GM23248 (cell line): ENCODE measurements at places on chromosomes 4 and X. TPM values are rescaled to one million over a fixed set of nuclear protein-coding genes. Genes with fewer than 3 reads are reported as not detected.
A peak's percentile ranks its signal among the peaks of the same experiment; 100 is the strongest.

DNA sequence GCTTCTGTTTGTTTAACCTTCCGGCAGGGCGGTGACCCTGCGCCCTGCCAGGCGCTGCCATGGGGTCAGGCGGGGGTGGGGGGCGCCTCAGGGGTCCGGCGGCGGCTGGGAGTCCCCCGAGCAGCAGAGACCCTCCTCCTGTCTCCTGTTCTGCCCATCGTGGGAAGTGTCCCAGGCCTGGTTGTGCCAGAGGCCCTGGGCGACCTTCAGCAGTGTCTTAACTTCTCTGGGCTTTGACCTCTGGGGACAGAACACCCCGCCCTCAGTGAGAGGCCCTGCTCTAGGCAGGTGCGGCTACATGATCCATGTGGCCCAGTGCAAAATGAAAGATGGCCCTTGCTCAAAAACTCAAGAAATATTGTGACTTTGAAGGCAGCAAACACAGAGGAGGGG is 22.8 kb upstream of the HMX1 start:
- no peak for DNase-seq

- DNase-seq = no peak
Measured at GRCh38 chrX:17769701-17770269, 32.5 kb downstream of the SCML1 start.

DNA sequence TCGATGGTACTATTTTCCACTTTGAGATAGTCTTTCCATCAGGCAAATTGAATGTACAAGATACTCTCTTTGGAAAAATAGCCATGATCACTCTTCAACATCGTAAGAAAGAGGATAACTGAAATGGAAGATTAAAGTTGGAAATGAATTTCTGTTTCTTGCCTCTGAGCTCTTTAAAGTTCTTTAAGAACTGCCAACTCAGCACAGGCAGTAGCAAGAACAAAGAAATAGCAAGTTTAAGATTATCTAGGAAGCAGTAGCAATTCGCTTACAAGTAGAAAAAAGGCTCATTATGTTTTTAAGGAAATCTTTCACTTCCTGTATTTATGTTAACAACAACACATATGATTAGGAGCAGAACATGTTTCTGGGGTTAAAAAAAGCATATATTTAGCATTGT is 127.6 kb downstream of the CDS1 start:
- no peak for DNase-seq

DNA sequence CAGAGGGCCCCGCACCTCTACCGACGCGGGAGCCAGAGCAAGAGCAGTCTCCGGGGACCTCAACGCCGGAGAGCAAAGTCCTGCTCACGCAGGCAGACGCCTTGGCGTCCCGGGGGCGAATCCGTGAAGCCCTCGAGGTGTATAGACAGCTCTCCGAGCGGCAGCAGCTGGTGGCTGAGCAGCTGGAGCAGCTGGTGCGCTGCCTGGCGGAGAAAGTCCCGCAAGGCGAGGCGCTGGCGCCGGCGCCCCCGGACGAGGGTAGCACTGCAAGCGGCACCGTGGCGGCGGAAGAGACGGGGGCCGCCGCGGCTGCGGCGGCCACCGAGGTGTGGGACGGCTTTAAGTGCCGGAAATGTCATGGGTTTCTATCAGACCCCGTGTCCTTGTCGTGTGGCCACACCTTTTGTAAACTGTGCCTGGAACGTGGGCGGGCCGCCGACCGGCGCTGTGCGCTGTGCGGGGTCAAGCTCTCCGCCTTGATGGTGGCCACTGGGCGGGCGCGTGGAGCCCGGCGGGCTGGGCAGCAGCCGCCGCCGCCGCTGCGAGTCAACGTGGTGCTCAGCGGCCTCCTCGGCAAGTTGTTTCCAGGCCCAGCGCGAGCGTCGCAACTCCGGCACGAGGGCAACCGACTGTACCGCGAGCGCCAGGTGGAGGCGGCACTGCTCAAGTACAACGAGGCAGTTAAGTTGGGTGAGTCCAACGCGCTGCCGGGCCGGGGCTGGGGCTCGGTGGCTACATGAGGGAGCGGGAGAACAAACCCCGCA is 672 bp downstream of the LONRF3 start:
- DNase-seq = peak; percentile 53

GRCh38 chr4:181528570-181529184 is 714.5 kb upstream of the TENM3 start:
- peak; percentile 71 for DNase-seq

GRCh38 chr4:171101845-171102244 is 711.4 kb upstream of the GALNTL6 start:
- no peak for DNase-seq

- peak; percentile 62 for DNase-seq
Measured at GRCh38 chr4:152936446-152937335, 568 bp downstream of the FHDC1 start.

DNA sequence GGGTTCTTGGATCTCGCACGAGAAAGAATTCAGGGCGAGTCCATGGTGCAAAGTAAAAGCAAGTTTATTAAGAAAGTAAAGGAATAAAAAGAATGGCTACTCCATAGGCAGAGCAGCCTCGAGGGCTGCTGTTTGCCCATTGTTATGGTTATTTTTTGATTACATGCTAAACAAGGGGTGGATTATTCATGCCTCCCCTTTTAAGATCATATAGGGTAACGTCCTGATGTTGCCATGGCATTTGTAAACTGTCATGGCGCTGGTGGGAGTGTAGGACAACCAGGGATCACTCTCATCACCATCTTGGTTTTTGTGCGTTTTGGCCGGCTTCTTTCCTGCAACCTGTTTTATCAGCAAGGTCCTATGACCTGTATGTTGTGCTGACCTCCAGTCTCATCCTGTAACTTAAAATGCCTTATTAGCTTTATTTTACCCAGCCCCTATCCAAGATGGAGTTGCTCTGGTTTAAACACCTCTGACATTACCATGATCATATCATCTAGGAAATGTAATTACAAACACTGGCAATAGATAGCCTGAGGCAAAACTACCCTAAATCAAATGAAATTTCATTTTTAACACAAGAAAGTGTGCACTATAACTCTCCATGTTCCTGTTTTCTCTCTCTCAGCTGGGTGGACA is 94.3 kb upstream of the ATXN3L start:
- DNase-seq = no peak

DNA sequence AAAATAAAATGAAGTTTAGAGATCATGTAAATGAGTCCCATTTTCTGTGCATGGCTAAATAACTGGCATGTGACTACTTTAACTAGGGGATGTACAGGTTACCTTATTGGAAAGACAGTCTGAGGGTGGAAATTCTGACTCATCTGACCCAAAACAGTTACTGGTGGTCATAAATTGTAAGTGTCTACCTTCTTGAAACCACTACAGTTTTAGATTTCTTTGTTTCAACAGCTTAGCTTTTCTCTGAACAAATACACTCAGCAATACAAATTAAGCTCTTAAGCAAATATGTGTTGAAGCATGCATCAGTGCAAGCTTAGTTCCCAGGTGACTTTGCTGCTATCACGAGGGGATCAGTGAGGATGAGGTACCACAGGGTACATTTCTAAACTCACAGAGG is 60.7 kb upstream of the PGM2 start:
- no peak for DNase-seq

- DNase-seq = no peak
Measured at GRCh38 chr4:42641161-42641560, 15.7 kb downstream of the ATP8A1 start.

The MTMR8 gene
- polyA plus RNA-seq = 0.10 TPM in 1 of 2 replicates, not detected in the other

The ETDA gene
- not detected in 2 replicates for polyA plus RNA-seq

The SHROOM3 gene
- polyA plus RNA-seq = 8.7 and 9.7 TPM in 2 replicates

The SSX4 gene
- not detected in 2 replicates for polyA plus RNA-seq

The ANK2 gene
- 8.8 and 10.9 TPM in 2 replicates for polyA plus RNA-seq

The GAGE12F gene
- polyA plus RNA-seq = not detected in 2 replicates
